Activated T-helper 1 cell treated with Interleukin-2 at 50 U/mL for 16 hours (primary cell): ENCODE measurements at places on chromosomes 2 and 18.

DNA sequence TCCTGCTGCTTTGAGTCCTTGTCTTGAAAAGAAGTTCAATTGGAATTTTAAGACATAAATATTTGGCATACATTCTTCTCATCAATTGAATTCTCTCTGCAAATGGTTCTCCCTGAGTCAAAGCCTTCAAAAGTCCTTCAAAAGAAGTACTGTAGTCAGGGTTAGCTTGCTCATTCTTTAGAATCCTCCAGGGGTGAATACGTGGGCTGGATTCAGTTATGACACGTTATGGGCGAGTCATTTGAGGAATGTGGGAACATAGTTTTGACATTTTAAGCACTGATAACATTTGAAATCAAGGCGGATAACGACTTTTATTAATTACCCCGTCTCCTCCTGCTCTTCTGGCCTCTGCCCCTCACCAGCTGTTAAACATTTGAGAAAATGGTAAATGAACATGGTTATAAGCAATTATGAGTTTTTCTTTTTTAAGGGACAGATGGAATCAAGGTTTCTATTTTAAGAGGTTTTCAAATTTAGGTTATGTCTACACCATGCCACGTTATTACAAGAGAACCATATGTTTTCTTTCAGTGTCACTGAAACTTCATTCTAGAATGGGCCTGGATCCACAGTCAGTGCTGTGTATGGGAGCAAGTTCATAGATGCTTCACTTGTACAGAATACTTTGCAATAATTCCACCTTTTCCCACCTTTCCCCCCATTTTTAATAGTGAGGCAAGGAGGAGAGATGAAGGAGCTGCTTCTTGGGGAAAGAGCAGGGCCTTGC is 273.1 kb downstream of the TSN start:
- no peak for DNase-seq

- DNase-seq: no peak
Observed at GRCh38 chr2:204899983-204900382, 354.7 kb downstream of the PARD3B start.

- DNase-seq: no peak
Observed at GRCh38 chr2:16115291-16115690, 174.9 kb downstream of the MYCN start.

DNA sequence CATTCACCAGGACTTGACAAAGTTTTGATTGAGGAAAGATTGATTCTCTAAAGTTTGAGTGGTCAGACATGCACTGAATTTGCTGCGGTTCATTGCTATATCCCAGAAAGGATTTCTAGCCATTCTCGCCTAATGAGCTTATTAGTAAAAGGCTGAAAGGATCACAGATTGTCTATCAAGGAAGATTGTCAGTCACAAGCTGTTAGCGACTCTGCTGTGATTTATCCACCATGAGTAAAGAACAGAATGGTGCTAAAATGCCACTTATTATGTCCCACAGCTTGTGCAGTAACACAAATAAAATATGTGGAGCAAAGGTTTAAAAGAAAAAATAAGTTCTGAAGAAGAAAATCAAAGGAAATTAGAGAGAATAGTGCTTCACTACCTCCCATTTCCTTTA is 701.2 kb upstream of the CDH7 start:
- DNase-seq: no peak

DNA sequence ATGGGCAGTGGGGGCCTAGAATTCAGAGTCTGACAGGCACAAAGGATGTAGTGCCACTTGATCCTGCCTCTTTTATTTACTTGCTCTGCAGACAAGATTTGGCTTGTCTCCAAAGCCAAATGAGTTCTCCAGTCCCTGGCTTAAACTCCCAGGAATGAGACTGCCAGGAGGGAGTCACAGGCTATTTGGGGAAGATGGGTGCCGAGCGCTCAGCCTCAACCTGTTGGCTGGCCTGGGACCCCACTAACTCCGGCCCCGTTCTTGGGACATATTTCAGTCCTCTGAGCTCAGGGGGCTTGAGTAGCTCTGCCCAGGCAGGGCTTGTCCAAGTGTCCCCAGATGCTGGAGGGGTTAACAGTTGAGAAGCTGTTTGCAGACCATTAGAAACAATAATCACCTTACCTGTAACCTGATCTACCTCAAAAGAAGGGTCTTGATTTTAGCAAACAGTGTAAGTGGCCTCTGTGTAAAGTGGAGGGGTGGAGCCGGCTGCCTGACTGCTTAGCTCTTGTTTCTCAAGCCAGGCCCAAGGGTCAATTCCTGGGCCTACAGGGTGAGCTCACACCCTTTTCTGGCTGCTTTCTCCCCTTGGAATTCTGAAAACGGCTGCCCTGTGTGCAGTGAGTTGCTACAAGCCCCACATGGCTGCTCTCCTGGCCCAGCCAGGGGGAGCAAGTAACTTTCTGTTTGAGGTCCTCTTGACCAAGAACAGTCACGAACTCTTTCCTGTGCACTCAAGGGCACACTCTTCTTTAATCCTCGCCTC is 27.1 kb upstream of the FZD5 start:
- no peak for DNase-seq

- no peak for DNase-seq
Observed at GRCh38 chr2:68827666-68828065, 43.5 kb downstream of the BMP10 start.

DNA sequence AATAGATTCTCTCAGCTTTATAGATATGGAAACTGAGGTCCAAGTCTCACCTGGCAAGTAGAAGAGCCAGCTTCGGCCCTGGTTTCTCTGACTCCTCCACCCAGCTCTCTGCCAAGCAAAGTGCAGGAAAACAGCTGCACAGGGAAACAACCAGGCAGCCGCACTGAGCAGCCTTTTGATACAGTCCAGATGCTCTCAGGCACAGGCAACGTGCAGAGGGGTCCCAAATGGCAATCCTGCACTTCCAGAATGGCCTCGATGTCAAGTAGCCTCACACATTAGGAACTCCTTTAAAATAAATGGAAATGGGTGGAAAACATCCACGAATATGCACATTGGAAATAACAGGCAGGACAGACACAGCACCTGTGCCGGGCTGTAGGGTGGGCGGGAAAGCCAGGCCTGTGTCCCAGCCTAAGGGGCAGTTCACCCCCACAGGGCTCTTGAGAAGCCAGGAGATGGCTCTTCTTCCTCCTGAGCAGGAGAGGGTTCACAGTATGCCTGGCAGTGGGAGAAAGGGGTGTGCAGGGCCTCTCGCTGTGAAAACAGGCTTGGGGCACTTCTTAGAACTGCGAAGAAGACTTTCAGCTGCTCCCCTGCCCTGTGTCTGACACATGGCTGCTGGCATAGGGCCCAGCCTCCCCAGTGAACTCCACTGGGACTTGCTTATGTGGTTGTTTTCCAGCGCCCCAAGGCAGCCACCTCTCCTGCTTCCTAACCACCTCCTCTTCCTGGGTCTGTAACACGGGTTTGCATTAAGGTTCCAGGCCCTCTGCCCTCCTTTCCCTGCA is 63.9 kb upstream of the TUBA3E start:
- no peak for DNase-seq

DNA sequence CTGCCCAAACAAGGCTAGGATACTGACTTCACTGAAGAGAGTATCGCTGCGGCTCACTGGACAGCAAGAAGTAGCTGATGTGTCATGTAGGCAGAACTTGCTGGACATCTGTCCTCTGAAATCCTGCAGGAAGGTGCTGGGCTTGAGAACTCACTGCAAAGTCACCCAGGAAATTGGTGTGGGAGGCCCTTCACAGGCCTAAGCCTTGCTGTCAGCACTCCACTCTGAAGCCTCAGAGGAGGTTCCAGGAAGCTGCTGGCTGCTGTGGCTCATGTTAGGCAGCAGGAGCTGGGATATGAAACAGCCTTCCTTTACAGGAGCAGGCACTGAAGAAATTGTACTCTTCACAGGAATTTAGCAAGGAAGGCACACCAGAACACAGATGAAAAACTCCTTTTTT is 88.3 kb upstream of the CCDC68 start:
- no peak for DNase-seq

DNA sequence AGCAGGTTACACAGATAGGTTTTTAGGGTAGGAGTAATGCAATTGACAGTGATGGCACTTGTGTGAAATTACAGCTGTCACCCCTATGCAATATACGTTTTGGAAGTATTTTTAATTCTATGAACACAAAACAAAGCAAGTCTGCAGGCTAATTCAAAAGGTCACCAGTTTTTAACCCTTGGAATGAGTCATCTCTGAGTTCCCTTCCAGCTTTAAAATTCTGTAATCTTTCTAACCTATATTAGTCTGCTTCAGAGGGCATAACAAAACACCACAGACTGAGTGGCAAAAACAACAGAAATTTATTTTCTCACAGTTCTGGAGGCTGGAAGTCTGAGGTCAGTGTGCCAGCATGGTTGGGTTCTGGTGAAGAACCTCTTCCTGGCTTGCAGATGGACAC is 596.9 kb upstream of the HNMT start:
- no peak for DNase-seq

- DNase-seq: no peak
Observed at GRCh38 chr18:35178260-35178659, 62.6 kb upstream of the ZNF397 start.

DNA sequence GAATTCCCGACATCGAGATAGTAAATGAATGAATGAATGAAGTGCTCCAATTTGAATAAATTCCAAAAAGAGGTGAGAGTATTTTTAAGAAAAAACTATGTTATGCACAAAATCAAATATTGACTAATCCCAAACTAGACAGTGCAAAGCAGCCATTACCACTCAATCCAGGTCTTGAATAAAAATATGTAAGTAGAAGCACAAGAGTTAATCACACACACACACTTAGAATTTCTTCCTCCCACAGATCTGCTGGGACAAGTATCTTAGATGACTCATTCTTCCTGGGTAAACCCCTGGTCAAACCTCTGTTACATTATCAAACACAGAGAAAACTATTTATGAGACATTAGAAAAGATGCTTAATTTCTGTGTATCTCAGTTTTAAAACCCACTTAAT is 102.0 kb downstream of the PLA2R1 start:
- no peak for DNase-seq

- DNase-seq: no peak
Observed at GRCh38 chr18:44409071-44409470, 271.6 kb upstream of the SETBP1 start.

- DNase-seq: no peak
Observed at GRCh38 chr2:168751104-168751740, 51.2 kb upstream of the NOSTRIN start.

DNA sequence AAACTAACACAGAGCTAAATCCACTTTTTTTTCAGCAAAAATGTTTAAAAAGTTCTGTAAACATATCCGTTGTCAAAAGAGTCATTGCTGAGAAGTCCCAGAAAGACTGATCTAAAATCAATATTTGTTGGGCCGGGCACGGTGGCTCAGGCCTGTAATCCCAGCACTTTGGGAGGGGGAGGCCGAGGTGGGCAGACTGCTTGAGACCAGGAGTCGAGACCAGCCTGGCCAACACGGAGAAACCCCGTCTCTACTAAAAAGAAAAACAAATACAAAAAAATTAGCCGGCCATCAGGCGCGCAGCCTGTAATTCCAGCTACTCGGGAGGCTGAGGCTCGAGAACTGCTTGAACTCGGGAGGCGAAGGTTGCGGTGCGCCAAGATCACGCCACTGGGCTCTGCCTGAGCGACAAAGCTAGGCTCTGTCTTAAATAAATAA is 1.4 kb downstream of the OLA1 start:
- no peak for DNase-seq

GRCh38 chr2:77604953-77605929 is 83.1 kb upstream of the LRRTM4 start:
- DNase-seq: no peak
